ENCODE measurements at places on chromosomes 13 and 19.

DNA sequence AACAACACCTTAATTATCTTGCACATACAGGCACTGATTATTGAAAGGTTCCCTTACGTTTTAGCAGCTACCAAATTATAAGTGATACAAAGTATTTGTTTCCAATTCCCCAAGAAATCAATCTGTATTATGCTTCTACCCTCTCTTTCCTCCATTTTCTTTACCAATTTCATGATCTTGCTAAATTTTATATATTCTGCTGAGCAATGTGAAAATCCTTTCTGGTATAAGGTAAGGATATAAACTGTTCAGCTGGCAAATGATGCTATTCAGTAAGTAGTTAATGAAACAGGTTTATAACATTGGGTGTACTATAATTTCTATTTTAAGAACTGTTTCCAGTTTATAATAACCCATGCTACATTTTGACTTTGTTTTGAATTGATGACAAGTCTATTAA, 985 bp upstream of the EEF1AKMT1 start:
- DNase-seq, result no peak

DNA sequence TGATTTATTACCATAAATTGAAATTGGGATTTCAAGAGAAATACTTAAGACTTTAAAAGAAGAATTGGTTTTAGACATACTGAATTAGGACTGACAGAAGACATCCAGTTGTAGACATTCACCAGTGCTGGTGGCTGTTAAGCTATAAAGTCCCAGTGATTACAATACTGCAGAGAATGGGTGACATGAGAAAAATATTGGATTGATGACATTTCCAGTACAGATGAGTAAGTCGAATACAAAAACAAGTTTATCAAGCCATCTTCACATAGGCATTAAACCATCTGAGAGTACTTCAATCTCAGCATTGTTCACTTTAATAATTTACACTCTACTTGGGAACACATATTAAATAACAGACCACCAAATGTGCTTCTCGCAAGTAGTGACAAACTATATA, 66.8 kb downstream of the TBC1D4 start:
- DNase-seq, result no peak

- DNase-seq, result no peak
Measured at GRCh38 chr19:47353307-47353712, 4.2 kb downstream of the DHX34 start.

DNA sequence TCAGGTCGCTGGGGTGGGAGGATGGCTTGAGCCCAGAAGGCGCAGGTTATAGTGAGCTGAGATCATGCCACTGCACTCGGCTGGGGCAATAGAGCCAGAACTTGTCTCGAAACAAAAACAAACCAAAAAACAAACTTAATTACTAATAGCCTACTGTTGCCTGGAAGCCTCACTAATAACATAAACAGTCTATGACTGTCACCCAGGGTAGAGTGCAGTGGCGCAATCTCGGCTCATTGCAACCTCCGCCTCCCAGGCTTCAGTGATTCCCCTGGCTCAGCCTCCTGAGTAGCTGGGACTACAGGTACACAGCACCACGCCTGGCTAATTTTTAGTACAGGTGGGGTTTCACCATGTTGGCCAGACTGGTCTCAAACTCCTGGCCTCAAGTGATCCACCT, 18.0 kb downstream of the CATSPERD start:
- no peak for DNase-seq

GRCh38 chr13:19148561-19148960, 33.1 kb downstream of the TUBA3C start:
- DNase-seq, result no peak

- peak; percentile 13 for DNase-seq
Measured at GRCh38 chr13:45521297-45521696, 56.6 kb downstream of the COG3 start.

GRCh38 chr13:98979012-98979660, 1.3 kb upstream of the DOCK9 start:
- DNase-seq, result no peak

DNA sequence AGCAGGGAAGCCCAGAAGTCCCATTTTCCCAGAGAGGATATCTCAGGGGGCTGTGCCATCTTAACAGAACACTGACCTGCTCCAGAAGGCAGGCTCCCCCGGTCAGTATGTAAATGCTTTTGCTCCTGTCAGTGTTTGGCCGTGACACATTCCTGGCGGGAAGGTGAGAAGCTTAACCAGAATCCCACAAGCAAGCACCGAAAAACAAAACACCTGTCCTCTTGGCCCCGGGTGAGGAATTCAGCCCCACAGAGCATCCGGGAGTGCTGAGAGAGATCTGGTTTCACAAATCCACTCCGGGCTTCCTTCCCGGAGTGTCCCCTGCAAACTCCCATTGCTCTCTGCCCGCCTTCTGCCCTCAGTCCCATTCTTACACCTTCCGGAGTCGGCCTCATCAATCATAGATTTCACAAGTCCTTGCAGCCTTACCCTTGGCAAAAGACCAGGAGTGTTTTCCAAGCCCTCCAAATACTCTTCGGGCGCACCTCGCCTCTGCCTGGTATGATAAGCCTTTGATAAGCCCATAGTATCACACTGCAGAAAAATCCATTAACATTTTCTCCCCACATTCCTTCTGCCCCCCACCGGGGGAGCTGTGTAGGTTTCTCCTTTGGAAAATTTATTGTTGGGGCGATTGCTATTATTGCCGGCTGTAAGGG, 12.2 kb downstream of the TPM4 start:
- no peak for DNase-seq

DNA sequence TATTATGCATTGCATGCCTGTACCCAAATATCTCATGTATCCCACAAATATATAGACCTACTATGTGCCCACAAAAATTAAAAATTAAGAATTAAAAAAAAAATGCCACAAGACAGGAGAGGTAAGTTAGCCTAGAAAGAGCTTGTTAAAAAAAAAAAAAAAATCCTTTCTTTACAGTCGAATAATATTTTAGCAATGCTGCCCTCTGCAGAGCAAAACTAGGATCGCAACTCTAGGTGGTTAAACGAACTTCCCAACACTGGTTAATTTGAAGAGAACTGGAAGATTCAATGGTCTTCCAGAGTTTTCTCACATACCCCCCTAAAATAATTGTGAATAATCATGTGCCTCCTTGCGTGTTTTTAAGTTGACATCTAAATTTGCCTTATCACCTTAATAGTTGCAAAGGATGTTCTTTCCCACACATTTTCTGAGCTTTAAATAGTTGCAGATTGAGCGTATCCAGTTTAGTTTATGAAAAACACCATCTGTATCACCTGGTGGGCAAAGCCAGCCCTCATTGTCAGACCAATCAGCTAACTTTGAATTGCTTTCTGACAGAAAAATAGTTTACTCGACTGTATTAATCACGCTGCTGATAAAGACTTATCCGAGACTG, 47.4 kb upstream of the RCBTB2 start:
- peak; percentile 80 for DNase-seq

DNA sequence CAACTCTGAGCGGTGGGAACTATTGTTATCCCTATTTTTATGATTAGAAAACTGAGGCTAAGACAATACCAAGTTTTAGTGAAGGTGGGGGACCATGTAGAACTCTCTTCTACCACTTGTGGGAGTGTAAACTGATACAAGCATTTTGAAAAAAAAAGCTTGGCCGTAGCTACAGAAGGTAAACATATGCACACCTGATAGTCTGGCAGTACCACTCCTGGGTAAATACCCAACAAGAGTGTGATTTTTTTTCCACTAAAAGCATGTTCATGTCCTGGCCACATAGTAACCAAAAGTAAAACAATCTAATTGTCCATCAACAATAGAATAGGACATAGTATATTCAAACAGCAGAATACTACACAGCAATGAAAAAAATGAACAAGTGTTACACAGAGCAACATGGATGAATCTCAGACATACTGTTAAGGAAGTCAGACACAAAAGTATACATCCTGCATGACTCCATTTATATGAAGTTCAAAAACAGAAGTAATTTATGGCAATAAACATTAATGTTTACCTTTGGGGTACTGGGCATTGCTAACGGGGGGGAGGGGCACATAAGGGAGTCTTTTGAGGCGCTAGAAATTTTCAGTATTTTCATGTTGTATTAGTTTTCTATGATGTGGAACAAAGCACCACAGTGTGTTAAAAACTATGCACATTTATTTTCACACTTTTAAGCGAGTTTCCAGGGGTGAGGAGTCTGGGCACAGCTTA, 6.4 kb upstream of the SPATA13 start:
- DNase-seq, result no peak

Measured in fibroblast of the aortic adventitia (primary cell).